ENCODE measurements at places on chromosomes 5 and 9.

- no peak for DNase-seq
These were observed 177.8 kb upstream of the ADCY2 start for GRCh38 chr5:7218141-7218540.

GRCh38 chr9:104094534-104095015 lies 466 bp downstream of the SMC2 start:
- DNase-seq: no peak

GRCh38 chr5:96572864-96573512 lies 89.2 kb upstream of the CAST start:
- DNase-seq: no peak

- DNase-seq: no peak
These were observed 83.8 kb upstream of the FCN1 start for GRCh38 chr9:135001526-135001925.

DNA sequence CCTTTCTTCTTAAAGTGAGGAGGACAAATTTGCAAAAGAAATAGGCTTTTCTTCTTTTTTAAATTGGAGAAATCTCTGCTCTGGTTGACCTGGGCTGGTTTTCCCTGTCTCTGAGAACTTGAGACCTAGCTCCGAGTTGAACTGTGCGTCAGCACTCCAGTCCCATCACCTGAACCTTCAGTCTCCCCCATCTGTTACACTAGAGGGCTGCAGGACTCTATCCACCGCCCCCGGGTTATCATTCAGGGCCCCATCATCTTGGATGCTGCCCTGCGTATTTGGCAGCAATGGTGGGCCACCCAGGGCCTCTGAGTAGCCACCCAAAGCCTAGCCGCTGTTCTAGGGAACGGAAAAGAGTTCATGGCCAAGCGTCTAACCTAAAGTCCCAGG lies 2.5 kb downstream of the FOXE1 start:
- no peak for DNase-seq

GRCh38 chr5:32095261-32095671 lies 78.9 kb downstream of the GOLPH3 start:
- DNase-seq: no peak

DNA sequence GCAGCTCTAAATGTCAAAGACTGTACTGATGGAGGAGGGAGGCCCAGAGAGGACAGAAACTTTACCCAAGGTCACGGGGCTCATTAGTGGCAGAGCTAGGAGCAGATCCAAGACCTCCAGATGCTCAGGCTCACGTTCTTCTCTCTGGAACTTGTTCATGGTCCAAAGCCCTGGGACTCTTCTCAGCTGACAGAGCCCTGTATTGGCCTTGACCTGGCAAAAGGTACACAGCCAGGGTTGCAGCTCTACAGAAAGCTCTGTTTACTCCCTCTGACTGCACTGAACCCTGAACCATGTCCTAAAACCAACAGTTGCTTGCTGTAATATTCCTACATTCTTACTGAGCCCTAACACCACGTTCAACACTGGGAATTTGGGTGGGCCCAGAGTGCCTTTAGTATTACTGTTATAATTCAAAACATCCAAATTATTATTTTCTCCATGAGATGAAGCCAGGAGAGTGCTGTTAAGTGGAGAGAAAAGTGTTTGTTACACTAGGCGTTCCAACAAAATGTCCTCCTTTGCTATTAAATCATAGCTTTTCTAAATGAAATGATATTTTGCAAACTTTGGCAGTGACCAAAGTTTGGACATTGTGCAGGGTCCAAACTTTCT lies 602.4 kb upstream of the CLINT1 start:
- no peak for DNase-seq

- DNase-seq: no peak
These were observed 12.6 kb upstream of the NXNL2 start for GRCh38 chr9:88522360-88522759.

DNA sequence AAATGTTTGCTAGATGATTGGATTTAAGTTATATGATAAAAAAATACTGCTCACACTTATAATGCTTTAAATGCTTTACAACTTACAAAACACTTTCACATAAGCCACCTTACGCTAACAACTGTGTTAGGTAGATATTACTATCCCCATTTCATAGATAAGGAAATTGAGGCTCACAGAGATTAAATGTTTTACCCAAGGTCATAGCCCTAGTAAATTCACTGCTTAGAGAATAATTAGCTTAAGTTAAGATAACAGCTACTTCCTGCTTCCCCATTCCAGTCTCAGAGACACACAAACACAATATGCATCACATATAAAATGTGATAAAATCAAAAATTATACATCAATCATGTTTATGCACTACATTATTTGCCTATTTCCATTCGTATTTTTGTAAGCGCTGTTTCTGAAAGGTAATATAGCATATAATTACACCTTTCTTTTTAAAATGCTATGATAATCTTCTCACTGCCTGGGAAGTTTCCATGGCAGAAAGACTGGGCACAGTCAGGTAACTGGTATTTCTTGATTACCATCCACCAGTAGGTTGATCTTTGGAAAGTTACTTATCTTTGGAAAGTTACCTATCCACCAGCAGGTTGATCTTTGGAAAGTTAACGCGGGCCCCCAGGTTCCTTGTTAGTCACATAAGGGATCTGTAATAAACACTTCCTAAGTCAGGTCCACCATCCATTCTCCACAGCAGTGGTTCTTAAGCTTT lies 101.1 kb downstream of the NFIB start:
- no peak for DNase-seq

DNA sequence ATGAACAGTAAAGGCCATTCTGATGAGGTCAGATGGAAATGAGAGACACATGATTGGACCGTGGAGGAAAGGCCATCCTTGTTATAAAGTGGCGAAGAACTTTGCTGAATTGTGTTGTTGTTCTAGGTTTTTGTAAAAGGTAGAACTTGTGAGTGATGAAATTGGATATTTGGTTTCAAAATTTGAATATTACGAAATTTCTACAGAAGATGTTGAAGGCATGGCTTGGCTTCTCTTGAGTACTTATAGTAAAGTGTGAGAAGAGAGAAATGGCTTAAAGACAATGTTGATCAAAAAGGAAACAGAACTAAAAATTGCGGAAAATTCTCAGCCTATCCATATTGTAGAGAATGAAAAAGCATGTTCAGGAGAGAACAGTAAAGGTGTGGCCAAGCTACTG lies 166.6 kb upstream of the S1PR3 start:
- DNase-seq: no peak

DNA sequence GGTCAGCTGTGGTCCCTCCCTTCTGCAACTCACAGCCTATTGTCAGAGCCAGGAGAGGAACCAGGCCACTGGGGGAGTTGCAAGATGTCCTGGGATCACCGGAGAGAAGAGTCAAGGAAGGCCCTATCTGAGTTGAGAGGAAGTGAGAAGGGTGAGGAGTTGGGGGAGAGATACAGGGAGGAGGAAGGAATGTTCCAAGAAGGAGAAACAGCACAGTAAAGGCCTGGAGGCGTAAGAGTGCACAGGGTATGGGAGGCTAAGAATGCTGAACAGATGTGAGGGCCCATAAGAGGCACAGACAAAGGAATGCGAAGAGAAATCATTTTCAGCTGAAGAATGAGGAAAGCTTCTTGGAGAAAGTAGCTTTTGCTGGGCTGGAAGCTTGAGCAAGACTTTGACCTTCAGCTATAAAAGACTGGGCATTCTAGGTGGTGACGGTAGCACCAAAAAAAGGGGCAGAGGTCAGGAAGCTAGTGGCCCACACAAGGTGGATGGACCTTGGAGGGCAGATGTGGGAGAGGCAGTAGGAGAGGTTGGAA lies 21.6 kb upstream of the CSF1R start:
- no peak for DNase-seq

DNA sequence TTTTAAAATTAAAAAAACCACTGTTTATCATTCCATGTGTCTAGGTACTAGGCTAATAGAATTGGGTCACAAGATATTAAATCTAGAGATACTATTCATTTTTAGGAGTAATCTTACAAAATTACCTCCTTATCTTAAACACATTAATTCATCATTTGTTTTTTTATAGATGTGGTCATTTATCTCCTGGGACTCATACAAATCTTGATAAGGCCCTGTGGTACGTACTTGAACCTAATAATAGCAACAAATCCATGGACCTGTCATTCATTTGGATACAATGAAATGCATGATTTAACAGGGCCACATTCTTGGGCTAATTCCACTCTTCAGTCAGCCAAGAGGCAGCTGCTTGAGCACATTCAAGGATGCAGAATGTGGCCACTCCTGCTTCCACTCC lies 66.4 kb upstream of the MARCHF11 start:
- no peak for DNase-seq

DNA sequence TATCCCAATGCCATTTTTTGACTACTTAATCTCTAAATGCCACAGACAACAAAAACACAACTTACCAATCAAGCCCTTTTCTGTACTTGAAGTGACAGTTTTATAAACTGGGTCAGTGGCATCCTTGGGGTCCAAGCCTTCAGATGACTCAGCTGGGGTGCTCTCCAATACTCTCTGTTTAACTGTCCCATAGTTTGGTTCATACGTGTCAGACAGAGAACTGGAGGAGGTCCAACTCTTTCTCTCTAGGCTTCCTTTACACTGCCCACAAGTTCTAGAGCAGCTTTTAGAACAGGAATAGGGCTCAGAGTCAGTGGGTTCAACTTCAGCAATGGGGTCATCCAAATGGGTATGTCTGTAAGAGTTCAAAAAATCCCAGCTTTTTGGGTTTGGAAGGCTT lies 166.9 kb downstream of the CDC42SE2 start:
- no peak for DNase-seq

DNA sequence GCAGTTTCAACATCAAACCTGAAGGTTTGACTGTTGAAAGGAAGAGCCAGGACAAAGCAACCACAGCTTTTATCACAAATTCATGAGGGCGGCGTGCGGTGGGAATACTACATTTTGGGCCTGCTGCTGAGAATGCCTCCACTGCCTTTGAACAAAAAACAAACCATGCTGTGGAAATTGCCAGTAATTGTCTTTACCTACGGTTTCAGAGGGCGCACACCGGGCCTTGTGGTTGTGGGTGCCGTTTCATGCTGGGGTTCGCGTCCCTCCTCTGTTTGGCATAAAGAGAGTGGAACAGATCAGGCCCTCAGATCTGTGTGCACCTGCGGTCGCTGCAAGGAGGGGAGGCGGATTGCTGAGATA lies 27.6 kb upstream of the TCF7 start:
- peak; percentile 58 for DNase-seq

DNA sequence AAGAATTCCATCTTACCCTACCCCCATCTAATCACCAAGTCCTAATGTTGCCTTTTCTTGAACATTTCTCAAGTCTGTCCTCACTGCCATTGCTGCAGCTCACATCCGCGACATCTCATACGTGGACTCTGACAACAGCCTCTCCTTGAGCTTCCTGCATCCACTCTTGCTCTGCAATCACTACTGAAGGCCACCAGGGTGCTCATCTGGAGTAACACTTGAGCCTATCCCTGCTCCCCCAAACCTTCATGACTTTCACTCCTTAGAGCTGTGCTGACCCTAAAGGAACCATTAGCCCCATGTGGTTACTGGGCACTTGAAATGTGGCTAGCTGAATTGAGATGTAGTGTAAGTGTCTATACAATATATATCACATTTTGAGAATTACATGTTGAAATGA lies 46.4 kb upstream of the CTXN3 start:
- DNase-seq: no peak

GRCh38 chr5:18553269-18553668 lies 919.0 kb downstream of the TAF11L14 start:
- DNase-seq: no peak

DNA sequence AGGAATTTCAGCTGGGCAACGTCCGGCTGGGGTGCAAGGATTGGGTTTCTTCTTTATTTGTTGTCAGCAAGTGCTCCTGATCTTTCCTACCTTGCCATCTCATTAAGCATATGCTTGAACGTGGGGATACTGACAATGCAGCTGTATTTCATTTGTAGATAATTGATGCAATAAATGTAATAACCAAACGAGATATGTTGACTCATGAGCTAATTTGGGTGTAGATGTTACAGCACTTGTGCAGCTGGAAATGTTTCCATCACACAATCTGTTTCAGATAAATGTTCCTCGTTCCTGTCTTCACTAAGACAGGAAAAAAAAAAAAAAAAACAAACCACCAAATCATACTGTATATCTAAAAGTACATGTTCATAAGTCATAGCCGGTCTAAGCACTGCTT lies 123.8 kb downstream of the DMRT2 start:
- DNase-seq: no peak

DNA sequence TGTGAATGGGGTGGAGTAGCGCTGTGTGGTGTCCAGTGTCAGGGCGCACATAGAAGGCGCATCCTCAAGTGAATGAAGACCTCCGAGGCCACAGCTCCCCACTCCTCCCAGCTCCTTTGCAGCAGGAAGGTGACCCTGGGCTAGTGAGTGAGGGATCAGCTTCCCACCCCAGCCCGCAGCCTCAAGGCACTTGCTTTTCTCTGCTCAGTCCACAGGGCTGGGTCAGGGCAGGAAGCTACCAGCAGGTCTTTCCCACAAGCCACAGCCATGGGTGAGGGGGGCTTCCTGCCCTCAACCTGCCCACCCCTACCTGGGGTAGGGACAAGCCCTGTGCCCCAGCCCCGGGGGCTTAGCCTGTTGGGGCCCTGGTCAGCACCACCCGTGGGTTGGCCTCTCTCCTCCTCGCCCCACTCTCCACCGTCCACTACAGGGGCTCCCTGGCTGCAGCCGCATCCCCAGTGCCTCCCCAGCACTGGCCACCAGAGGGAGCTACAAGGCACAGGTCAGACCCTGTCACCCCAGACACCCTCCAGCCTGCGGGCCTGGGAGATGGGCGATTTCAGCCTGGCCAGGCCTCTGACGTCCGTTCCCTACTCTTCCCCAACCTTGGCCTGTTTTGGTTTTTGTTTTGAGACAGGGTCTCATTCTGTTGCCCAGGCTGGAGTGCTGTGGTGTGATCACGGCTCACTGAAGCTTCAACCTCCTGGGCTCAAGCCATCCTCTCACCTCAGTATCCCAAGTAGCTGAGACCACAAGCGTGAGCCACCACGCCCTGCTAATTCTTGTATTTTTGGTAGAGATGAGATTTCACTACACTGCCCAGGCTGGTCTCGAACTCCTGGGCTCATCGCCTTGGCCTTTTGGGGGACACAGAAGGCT lies 1.3 kb upstream of the ABCA2 start:
- peak; percentile 40 for DNase-seq

DNA sequence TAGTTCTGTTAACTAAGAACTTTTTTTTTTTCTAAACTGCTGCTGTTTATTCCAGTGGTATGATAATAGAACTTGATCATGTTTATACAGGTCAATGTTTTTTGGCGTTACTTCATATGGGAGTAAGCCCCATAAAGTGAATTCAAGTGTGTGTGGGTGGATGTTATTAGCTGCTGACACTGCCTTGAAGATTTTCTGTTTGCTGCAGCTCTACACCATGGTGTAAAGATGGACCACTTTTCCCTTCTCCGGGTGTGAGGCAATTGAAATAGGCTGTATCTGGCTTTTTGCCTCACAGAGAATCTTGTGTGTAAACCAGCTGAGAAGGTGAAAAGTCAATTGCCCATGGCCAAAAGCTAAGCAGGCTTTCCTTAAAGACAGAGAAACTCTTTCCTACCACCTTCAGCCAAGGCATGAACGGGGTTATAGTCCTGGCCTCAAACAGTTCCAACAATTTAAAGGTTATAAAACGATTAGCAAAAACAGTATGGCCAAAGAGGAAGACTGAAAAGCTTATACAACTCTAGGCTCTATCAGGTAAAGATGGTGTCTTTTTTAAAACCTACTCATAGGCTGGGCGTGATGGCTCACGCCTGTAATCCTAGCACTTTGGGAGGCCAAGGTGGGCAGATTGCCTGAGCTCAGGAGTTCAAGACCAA lies 33.9 kb upstream of the ABCA1 start:
- no peak for DNase-seq

GRCh38 chr9:97468658-97469448 lies 32.6 kb upstream of the TMOD1 start:
- DNase-seq: no peak

GRCh38 chr5:101608322-101608721 lies 687.8 kb downstream of the SLCO4C1 start:
- DNase-seq: no peak

Measured in stimulated activated CD8-positive, alpha-beta memory T cell treated with anti-CD3 and anti-CD28 coated beads, Interleukin-15, amount 100 ng/mL, for 4 hours (primary cell).